CD14-positive monocyte (primary cell): ENCODE measurements at places on chromosomes 7 and 10.

DNA sequence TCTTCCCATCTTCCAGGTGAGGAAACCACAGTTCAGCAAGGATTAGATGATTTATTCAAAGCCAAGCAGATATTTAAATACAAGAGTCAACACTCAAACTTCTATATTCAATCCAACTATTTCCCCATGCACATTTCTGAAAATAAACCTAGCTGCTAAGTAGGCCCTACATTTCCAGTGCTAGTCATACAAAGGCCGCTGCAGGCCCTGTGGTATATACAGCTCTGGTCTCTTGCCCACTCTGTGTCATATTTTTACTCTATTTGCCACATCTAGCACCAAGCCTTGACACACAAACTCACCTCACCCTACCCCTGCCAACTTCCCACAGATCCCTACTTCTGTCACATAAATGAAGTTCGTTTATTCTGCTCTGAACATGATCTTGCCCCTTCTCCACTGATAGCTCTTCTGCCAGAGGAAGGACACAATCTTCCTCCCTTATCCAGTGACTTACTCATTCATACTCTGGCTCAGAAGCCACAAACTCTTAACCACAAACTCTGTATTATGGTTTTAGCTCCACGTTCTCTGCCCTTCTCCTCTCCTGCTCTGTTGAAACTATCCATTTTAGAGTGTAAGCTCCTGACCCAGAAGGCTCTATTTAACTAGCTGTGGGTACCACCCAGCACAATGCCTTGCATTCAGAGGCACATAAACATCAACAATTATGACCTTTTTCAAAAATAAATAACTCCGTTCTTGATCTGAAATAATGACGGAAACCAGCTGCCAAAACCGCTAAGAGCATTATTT, 180.7 kb downstream of the CPEB3 start:
- no peak for DNase-seq

DNA sequence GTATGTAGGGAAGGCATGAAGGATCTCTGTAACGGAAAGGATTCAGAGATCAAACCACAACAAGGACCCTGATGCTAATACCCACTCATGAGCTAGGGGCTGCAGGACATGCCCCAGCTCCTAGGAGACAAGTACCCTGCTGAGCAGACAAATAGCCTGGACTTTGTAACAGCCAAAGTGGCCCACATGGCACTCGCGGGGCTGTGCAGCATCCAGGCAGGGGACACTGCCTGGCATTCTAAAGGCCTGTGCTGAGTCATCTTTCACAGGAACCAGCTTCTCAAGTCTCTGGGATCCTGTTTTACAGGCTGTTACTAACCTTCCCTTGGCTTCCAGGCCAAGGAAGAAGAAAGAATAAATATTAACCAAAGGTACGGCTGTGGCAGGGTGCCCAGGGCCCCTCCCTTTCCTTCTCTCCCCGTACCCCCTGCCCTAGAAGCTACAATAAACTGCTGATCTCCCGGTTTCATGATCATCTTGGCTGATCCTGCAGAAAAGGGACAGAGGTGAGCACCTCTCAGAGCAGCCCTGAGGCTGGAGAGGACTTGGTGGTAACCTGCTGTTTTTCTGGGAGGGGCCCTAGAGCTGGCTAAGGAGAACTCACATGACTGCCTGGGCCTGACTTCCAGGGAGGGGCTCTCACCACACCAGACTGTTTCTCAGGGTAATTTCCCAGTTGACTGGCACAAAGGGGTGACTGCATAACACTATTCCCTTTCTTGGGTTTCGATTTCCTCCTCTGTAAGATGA, 4.2 kb upstream of the RPEL1 start:
- DNase-seq: peak; percentile 87

GRCh38 chr7:106964466-106964865, 80.0 kb upstream of the PRKAR2B start:
- DNase-seq: no peak

DNA sequence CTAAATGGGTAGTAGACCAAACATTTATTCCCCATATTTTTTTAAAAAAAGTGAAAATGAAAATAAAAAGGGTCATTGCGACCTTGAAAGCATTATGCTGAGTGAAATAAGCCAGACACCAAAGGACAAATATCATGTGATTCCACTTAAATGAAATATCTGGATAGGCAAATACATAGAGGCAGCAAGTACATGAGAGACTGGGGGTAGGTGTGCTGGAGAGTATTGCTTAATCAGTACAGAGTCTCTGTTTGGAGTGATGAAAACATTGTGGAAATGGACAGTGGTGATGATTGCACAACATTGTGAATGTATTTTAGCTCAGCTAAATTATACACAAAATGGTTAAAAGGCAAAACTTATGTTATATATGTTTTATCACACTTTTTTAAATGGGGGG, 169.4 kb downstream of the AKR1D1 start:
- peak; percentile 54 for DNase-seq

DNA sequence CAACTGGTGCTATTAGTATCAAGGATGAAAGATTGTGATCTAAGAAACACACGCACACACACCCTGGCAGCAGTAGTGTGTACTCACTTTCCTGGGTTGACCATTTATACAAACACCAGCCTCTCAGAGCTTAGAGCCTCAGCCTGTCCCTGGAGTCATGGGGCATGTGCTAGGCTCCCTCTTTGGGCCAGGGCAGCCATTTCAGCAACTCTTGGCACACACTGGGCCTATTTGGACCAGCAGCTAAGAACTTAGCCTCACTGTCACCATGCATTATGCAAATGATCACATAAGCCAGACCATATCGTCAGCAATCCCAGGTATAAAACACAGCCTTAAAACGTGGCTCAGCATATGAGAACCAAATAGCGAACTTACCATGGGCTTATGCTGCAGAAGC, 51.3 kb downstream of the GLI3 start:
- no peak for DNase-seq

GRCh38 chr10:131282961-131283360, 28.6 kb downstream of the TCERG1L start:
- no peak for DNase-seq

DNA sequence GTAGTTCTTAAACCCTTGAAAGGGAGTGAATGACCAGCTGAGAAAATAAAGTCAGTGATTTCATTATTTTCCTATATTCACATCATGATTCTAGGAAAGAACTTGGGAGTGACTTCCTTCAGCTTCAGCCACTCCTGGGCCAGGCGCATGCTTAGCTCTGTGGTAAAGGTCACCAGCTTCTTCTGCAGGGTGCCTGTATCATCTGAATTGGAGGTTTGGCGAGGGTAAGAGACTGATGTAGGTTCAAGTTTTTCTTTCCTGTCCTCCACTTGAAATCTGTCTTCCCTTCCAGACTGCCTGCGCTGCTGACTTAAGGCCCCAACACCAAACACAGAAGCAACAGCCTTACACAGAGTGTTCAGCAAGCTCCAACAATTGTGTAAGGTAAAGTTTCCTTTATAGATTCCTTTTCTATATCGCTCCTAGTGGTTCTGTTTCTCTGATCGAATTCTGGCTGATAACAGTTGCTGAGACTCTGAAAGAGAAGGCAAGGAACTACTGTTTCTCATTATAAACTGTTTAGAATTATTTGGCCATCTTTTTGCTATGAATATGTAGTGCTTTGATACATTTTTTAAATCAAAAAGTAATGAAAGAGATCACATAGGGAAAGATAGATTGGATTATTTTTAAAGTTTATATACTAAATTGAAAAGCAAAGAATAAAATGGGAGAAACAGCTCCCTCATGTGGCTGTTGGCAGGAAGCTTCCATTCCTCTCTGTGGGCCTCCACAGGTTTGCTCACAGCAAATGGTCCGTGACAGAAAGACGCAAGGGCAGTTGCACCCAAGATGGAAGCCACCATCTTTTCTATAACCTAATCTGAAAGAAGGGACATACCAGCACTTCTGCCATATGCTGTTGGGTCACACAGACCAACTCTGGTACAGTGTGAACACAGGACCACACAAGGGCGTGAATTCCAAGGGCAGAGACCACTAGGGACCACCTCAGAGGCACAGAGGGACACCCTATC, 14.0 kb downstream of the GATAD1 start:
- no peak for DNase-seq

- DNase-seq: no peak
These were observed 50.7 kb upstream of the RHEB start for GRCh38 chr7:151570366-151570915.

DNA sequence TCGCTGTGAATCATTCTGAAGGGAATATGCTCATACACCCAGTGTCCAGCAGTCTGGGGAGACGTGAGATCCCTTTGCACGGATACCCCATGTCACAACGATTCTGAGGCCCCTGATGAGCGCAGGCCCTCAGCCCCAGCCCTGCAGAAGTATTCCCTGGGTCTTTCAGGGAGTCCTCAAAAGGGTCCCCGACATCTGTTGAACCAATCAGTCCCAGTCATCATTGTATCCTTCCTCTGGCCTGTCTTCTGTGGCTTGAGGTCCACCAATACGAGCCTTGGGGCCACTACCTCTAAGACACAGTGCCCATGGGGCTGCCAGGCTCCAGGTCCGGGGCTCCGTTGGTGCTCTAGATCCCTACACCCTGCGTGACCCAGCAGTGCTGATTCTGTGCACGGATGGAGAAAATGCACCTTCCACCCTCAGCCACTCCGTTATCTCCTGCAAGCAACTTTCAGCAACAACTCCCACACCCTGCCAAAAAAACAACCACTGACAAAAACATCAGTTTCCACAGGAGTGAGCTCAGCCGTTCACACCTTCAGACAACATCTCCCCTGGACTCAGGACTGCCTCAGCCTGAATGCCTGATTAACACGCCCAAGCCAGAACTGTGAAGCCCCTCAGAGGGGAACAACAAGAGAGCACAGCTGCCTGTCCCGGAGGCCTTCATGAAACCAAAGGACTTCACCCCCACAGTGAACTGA, 46.9 kb upstream of the KDM7A start:
- DNase-seq: no peak

- peak; percentile 39 for DNase-seq
These were observed 64.0 kb downstream of the CSGALNACT2 start for GRCh38 chr10:43202224-43202656.

- DNase-seq: peak; percentile 79
These were observed 41.8 kb downstream of the MTURN start for GRCh38 chr7:30176463-30177109.

DNA sequence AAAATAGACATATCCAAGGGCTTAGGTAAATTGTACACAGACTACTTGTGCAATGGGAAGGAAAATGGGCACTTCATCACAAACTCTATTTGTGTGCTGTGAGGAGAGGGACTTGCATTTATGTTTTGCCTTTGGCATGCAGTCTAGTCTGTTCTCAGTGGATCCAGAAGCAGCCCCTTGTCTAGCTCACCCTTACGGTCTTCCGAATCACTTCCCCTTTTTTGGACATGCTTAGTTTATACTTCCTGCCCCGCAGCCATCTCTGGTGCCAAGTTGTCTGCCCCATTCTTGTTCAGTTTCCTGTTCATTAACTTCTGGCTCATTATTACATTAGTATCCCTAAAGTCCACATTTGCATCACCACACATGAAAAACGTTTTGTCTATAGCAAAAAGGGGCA, 161.6 kb downstream of the NRCAM start:
- no peak for DNase-seq

GRCh38 chr7:5553298-5553877, 129.8 kb upstream of the TNRC18 start:
- no peak for DNase-seq

DNA sequence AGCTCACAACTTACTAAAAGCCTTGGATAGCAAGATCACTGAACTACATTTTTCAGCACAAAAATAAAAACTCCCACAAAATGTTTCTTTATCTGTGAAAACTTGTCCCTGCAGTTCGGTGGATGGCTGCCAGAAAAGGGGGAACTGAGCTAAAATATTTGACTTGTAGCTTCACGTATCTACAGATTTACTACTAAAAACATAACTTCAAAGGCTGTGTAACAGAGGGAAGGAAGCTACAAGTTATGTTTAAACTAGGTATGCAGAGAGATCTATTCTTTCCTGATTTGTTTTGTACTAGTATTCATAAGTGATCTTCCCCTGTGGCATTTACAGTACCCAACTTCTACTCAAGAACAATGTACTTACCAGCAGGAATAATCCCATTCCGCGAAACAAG, 25.1 kb downstream of the SGCE start:
- DNase-seq: no peak

- DNase-seq: no peak
These were observed 71.4 kb upstream of the NFKB2 start for GRCh38 chr10:102324061-102324460.

GRCh38 chr7:100024020-100024619, 8.7 kb downstream of the ZKSCAN1 start:
- no peak for DNase-seq

GRCh38 chr10:6951732-6952131, 371.7 kb upstream of the PRKCQ start:
- no peak for DNase-seq

GRCh38 chr7:80740778-80741545, 102.5 kb downstream of the CD36 start:
- DNase-seq: no peak

DNA sequence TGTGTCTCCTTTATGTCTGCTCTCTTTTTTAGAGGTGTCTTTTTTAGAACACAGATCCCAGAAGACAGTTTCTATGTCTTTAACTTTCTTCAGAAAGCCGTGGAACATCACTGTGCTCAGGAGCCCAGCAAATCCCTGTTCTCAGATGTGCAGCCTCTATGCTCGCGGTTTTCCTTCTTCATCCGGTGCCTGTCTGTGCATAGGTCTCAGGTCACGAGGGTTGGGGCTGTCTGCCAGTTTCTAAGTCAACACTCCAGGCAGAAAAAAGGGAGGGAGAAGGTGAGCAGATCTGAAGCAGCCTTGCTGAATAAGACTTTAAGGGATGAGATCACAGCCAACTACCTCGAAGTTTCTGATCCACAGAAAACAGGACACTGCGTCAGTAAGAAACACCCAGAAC, 68.5 kb downstream of the CRTAC1 start:
- DNase-seq: no peak

DNA sequence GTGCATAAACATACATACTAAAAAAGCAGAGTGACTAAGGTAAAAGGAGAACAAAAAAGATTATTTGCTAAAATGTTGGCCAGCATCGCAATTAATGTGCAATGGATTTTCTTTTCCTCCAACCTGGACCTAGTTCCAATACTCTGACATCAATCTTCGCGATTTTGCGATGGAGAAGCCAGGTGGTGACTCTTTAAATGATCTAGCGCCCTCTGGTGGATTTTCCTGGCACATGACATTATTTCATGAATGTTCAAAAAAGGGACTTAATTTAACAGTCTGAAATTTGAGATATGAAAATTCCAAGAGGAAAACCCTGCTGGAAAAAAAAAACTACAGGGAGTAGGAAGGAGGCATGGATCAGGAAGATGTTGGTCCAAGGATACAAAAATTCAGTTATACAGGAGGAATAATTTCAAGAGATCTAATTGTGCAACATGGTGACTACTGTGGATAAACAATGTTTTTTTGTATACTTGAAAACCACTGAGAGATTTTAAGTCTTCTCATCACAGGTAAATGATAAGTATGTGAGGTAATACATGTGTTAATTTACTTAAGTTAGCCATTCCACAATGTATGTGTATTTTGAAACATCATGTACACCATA, 4.3 kb upstream of the KCNMA1 start:
- DNase-seq: peak; percentile 56

- DNase-seq: no peak
These were observed 439.8 kb upstream of the ZMIZ1 start for GRCh38 chr10:78628976-78629375.
